Activated T-cell treated with anti-CD3 and anti-CD28 coated beads, Interleukin-2, amount 50 U/mL, for 72 hours (primary cell): ENCODE measurements at places on chromosomes 2 and 18. TPM values are rescaled to one million over a fixed set of nuclear protein-coding genes. Genes with fewer than 3 reads are reported as not detected.

Gene DNAH6
- 1.5 TPM for total RNA-seq

Gene BMP10
- total RNA-seq: not detected

Gene POTEF
- total RNA-seq: not detected

Gene ALLC
- not detected for total RNA-seq

Gene ADD2
- total RNA-seq: 31.6 TPM

Gene SKOR2
- 0.30 TPM for total RNA-seq

Gene PDCL3
- total RNA-seq: 36.8 TPM

Gene AAMP
- total RNA-seq: 51.7 TPM
